RWPE1 (cell line): ENCODE measurements at places on chromosomes 12 and 14.

- DNase-seq: no peak
Measured at GRCh38 chr14:105015242-105015641, 5.6 kb downstream of the CDCA4 start.

DNA sequence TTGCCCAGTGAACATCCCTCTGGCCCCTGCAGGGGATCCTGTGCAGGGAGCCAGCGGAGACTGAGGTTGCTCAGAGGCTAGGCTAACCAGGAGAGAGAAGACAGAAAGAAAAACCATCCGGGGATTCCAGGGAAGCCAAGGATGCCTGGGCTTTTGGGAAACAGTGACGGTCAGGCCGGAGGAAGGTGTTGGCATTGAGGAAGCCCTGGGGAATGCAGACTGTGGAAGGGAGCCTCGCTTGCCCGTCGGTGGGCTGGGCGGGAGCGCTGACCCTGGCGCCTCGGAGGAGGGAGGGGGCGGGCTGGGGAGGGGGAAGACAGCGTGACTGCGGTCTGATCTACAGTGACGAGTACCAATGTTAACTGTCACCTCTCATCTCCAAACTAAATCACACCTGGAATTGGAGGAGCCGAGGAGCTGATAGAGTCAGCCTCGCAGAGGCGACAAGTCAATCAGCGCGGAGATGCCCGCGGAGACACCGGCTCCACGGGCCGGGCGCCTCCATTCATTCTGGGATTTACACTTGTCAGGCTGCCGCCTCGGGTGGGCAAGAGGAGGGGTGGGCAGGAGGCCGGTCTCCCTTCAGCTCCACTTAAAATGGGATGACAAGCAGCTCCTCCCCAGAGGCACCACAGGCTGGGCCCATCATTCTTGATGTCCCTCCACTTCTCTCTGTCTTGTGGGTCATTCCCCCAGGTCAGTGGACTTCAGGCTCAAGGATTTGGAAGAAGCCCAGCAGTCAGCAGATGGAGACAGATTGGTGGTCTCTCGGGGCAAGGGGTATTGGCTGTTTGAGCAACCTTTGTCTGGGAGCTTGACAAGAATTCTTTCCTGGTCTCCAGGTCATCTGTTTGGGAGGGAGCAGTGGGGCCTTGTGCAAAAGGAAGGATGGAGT lies 20.4 kb upstream of the GPATCH2L start:
- no peak for DNase-seq

DNA sequence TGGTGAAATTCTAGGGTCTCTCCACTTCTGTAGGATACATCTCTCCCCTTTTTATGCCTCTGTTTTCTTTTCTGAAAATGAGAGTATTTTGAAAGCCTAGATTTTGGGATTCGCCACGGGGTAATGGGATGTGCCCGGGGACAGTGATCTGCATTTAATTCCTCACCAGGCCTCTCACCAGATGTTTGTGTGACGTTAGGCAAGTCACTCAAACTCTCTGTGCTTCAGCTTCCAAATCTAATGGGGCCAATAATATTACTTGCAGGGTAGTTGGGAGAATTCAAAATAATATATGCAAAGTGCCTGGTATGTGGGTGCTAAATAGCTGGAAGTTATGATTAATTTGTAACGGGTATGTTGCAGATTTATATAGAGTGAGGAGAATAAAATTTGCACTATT lies 78.8 kb downstream of the C12orf75 start:
- DNase-seq: no peak

DNA sequence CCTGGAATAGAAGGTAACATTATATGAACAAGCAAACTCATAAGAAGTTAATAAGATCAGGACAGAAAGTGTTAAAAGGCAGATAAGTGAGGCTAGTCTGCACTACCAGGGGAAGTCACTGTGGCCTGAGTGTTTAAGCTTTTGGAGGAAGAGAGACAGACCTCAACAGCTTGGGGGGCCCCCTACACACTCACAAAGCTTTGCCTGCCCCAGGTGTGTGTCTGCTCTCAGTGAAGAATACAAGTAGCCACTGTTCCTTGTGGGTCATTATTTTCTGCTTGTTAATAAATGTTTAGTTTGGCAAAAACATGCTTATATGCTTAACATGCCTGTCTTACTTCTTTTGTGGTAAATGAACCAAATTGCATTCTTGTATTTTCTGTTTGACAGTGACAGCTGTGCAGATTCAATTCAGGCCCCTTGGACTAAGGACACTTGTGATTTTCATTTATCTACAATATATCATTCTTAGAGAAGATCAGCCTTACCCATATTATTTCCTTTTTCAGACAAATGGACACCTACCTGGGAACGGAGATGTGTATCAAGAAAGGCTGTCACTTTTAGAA lies 50.7 kb upstream of the C12orf71 start:
- no peak for DNase-seq

GRCh38 chr12:113287146-113287898 lies 47.6 kb downstream of the SLC8B1 start:
- DNase-seq: no peak

DNA sequence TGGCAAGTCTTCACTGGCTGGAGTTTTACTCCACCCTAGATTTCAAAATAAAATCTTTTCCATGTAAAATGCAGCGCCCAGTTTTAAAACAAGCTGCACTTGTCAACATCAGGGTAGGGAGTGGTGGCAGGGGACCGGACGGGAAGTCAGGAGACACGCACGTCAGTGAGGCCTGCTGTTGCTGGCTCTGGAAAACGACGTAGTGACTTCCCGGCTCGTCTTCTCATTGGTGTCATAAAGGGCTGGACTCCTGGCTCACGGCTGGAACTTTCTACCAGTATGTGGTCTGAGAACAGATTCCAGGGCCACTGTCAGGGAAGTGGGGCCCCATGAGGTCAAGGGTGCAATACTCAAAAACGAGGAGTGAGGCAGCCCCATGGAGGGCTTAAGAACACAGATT lies 64.2 kb upstream of the FOXN3 start:
- no peak for DNase-seq

GRCh38 chr12:12636641-12637040 lies 25.0 kb downstream of the CREBL2 start:
- no peak for DNase-seq

- DNase-seq: no peak
Measured at GRCh38 chr12:61018571-61018970, 1241.6 kb upstream of the USP15 start.
